ENCODE measurements at places on chromosomes 12 and 14.

DNA sequence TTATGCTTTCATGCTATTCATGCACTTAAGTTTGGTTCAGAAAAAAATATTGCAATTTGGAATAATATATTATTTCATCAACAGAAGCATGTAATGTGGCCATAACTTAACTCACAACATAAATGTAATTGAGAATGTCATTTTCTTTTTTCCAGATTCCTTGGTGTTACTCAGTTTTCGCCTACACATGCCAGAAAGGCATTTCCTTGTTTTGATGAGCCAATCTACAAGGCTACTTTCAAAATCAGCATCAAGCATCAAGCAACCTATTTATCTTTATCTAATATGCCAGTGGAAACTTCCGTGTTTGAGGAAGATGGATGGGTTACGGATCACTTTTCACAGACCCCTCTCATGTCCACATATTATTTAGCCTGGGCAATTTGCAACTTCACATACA is 14.4 kb downstream of the TRHDE start:
- DNase-seq = no peak

- no peak for DNase-seq
Measured at GRCh38 chr12:91833780-91834359, 311.8 kb downstream of the BTG1 start.

DNA sequence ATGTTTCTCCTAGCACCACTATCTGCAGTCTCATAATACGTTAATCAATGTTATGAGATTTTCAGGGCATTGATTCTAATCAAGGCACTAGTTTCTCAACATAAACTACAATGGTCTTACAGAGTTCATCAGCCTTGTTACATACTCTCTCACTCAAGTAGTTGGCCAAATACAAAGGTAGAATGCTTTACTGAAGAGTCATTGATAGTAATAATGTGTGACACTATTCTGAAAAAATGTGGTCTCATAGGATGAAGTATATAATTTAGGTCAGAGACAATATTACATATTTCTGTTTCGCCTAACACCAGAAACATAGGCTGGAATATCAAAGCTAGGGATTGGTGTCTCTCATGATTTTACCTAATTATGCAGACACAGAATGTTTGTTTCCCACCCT is 35.2 kb upstream of the MDGA2 start:
- DNase-seq = no peak

DNA sequence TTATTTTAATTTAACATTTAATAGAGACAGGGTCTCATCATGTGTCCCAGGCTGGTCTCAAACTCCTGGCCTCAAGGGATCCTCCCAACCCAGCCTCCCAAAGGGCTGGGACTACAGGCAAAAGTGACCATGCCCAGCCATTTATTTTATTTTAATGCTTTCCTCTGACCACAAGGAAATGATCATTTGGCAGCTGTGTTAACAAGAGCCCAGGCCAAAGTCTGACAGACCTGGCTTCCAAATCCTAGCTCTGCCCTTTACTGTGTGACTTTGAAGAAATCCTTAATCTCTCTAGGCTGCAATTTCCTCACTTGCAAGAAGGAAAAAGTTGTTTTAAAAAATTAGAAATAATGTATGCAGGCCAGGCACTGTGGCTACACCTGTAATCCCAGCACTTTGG is 16.7 kb upstream of the GCH1 start:
- DNase-seq = no peak

- DNase-seq = no peak
Measured at GRCh38 chr14:69666112-69666511, 54.7 kb downstream of the SUSD6 start.

DNA sequence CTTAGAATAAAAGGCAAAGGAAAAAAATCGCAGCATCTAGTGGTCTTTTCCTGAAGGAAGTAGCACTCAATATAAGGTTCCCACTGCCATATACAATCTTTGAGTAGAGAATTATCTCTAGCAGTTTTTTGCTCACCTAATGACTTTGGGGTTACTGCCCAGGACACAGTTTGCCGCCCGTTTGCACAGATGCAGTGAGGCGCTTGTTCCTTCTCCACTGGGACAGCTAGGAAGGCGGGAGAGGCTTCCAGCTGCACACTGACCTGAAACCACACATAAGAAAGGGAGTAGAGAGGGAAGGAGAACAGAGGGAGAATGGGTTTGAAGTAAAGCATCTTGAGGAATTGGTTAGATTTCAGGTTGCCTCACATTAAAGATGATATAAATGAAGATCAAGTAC is 25.5 kb downstream of the A2M start:
- no peak for DNase-seq

DNA sequence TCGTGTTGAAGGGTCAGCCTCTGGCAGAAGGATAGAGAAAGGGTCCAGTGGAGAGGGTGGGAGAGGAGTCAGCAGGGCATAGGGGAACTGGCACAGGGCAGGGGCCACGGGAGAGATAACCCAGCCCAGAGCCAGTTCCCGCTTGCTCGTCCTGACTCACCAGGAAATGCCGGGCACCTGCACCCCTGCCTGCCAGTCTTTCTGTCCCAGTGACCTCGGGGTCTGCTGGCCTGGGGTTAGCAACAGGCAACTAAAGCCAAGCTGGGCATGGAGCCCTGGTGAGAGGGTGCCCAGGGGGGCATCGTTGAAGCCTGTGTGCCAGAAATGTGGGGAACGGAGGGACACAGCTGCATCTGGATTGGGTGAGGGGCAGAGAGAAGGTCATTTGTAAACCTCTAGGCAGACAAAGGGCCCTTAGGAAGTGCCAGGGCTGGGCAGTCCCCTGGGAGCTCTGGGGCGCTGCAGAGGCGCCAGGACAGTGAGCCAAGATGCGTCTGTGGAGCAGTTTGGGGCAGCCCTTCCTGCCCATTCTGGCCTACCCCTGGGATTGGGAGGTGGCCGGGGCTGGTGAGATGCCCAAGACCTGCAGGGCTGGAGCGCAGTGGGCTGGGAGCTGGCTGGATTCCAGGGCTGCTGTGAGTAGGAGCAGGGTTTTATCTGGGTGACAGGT is 5.5 kb downstream of the TNFAIP2 start:
- DNase-seq = no peak

DNA sequence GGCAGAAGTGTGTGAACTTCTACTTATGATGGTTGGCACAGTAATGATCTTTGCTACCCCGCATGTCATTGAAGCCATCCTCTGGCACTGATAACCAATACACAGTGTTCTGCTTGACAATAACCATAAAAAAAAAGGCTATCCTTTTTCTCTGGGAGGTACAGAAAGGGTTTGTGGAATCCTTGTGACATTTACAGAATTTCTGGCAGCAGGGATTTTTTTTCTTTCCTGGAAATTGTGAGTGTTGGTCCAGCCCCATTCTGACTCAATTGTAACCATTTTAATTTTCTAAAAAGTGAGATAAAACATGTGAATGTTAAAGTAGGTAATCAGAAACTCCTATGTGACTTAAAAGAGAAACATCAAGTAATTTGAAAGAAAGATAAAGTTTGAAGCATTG is 943.8 kb downstream of the TMTC2 start:
- no peak for DNase-seq

- no peak for DNase-seq
Measured at GRCh38 chr12:25713264-25713663, 160.2 kb upstream of the LMNTD1 start.

GRCh38 chr14:75279763-75280290 is 1.2 kb downstream of the FOS start:
- DNase-seq = no peak

DNA sequence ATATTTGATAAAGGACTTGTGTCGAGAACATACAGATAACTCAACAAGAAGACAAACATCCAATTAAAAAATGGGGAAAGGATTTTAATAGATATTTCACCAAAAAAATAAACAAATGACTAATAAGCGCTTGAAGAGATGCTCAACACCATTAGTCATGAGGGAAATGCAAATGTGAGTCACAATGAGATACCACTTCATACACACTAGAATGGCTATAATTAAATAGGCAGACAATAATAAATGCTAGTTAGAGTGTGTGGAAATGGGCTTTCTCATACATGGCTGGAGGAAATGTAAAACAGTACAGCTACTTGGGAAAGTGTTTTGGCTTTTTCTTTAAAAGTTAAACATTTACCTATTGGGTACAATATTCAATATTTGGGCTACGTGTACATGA is 34.8 kb downstream of the DLK1 start:
- no peak for DNase-seq

DNA sequence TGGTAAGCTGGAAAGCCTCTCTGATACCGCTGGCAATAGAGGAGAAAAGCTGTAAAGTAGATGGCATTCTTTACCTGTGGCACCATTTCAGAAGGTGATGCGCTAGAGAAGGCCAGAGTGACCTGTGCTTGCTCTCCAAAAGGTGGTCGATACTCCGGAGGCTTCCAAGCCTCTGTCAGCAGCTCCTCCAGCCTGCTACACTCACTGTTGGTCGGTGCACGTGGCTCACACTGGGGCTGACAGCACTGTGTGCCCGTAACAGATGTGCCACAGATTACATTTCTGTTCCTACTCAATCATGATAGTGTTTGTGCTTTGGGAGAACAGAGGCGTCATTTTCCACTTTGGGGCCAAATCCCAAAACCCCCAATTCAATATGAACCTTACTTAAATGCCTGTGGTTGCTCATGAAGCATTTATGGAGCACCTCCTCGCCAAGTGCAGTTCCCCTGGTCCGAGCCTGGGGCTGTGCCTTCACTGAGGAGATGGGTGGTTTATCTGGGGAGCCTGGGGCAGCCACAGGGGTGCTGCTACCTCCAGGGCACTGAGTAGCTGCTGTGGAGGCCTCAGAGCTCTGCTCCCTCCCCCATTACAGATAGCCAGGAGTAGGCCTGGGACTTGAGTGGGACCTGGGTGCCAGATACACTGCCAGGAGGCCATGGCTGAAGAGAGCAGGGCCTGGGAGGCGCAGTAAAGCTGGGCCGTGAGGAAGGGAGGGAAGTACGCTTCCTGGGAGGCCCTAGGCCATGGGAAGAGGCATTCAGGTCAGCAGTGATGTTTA is 26.8 kb downstream of the CCNK start:
- no peak for DNase-seq

DNA sequence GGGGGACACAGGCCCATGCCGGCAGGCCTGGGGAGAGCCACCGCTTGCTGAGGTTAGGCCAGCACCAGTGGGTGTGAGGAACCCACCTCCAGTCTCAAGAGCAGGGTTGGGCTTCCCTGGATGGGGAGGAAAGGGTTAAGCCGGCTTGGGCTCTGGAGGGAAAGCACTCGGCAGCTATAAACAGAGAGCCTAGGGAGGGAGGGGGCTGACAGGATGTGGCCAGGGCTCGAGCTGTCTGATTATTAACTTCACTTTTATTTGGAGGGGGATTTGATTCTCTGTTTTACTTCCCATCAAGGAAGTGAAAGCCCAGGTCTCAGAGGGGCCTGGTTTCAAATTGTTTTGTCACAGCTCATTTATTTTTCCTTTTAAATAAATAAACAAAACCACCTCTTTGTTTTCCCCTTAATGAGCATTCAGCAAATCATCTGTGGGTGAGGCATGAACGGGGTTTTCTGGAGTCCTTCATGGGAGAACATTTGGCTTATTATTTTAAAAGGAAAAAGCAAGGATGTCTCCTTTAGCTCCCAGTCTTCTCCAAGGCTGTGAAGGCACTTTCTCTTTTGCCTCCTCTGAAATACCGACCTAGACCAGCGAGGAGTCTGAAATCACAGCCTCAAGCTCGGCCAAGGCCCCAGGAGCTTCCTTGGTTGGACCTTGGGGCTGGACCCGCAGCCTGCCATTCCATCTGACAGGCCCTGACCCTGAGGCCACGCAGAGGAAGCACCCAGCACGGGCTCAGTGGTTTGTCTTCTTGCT is 21.9 kb upstream of the ZFP36L1 start:
- no peak for DNase-seq

DNA sequence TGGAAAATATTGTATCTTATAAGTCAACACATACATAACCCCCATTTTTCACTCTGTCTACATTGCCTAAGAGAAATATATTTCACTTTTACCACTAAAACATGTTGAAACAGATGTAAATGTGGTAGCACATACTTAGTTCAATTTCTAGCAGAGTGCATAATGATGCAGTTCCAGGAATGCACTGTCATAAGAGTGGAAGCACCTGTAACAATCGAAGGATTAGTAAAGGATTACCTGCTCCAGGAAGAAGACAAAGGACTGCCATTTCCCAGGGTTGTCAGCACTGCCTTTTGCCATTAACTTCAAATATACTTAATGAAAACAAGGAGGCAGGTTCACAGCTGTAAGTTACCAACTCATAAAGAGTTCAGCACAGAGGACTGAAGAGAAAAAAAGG is 24.6 kb downstream of the DAD1 start:
- no peak for DNase-seq

DNA sequence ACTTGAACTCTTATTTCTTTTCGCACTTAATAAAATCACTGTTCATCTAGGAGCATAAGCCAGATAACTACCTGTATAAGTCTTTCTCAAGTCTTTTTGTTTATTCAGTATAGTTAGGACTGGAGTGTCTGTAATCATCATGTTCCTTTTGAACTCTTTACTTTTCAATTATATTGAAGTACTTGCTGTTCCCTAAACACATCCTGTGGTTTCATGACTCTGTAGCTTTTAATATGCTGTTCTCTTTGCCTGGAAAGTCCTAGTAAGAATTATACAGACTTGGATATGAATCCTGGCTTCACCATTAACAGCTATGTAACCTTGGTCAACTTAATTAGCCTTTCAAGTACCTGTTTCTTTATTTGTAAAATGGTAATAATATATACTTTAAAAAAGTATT is 88.2 kb downstream of the CCDC91 start:
- no peak for DNase-seq

GRCh38 chr12:32522331-32523221 is 123.2 kb downstream of the FGD4 start:
- DNase-seq = no peak

DNA sequence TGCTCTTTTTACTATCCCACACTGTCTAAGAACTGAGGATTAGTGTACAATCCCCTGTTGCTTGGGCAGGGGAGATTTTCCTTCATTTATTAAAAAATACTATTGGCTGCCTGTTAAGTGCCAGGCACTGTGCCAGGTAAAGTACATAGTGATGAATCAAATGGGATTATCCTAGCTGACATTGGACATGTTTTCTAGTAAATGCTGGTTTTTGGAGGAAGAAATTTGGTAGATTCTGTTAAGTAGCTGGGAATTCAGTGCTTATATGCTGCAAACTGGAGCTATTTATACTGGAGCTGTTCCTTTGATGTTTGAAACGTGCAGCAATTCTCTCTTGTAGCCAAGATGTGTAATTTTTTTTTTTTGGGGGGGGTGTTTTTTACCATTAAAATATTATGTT is 299.6 kb downstream of the EMP1 start:
- DNase-seq = no peak

DNA sequence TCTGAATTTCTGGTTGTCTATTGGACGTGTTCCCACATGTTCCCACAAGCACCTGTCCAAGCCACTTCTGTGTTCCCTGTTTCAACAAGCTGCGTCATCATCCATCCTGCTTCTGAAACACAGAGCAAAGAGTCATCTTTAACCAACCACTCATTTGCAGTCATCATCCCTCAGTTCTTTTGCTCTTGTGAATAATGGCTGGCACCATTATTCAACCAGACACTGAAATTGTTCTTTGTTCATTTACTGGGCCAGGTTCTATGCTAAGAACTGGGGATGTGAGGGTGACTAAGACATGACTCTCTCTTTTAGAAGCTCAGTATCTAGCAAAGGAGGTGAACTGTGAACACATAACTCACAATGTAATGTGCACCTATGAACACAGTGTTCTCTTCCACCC is 40.7 kb upstream of the ANO4 start:
- no peak for DNase-seq

All from activated CD4-positive, alpha-beta T cell treated with anti-CD3 and anti-CD28 coated beads for 24 hours (primary cell).